ENCODE measurements at places on chromosomes 6 and 20. TPM values are rescaled to one million over a fixed set of nuclear protein-coding genes. Genes with fewer than 3 reads are reported as not detected.

DNA sequence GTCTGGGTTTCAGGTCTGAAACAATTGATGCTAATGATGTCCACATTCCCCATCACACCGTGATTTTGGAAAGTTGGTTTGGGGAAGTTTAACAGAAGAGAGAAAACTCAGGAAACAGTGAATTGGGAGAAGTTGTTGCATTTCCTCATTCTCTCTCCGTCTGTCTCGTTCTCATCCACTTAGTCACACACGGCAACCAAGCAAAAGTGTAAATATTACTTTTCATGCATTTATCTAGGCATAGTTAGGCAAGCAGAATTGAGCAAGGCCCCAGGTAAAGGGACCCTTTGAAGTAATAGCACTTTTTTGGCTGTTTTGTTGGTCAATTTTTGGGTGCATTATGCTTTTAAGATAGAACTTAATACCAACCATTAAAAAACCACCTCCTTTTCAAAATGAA is 137.0 kb upstream of the SULF2 start:
- peak; percentile 68 for DNase-seq

- DNase-seq = no peak
Observed at GRCh38 chr6:147003186-147003585, 201.0 kb upstream of the STXBP5 start.

DNA sequence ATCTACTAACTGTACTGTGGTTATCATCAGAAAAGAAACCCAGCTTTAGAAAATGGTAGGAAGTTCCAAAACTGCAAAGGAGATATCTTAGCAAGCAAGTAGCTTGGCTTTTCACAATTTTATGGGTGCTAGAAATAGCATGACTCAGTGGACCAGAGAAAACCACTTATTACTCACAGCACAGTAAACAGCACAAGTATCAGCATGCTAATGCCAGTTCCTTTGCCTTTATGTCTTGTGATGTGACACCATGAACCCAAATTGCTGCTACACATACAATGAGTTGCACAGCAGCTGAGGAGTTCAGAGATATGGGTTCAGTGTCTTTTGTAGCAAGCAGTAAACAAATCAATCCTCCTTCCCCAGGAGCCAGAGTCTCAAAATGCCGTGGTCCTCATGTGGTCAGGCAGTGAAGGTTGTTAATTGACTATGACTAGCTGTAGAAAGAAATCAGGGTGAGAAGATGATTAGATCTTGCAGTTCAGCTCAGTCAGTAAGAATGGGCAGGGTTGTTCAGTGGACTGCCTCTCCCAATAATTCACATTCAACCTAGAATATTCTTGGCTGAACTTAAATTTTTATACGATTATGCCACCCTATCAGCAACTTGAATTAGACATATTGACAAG is 73.3 kb downstream of the OPRM1 start:
- no peak for DNase-seq

BCAS1 gene
- 0.67 TPM for total RNA-seq

FOXC1 gene
- total RNA-seq = 0.55 TPM

Data from HepG2 (cell line).